Activated CD8-positive, alpha-beta T cell treated with anti-CD3 and anti-CD28 coated beads, Interleukin-2, amount 10 ng/mL, durations not matched to agents 7 days and 5 days (primary cell): ENCODE measurements at places on chromosomes 11 and 22.

- DNase-seq = no peak
- no peaks in the 10 kb centered on the region for H3K27me3 ChIP-seq
- H3K4me3 ChIP-seq = no peak overlapping the region
- H3K27ac ChIP-seq = no peak overlapping the region
Observed at GRCh38 chr22:17910561-17911311, 113.6 kb downstream of the MICAL3 start.

DNA sequence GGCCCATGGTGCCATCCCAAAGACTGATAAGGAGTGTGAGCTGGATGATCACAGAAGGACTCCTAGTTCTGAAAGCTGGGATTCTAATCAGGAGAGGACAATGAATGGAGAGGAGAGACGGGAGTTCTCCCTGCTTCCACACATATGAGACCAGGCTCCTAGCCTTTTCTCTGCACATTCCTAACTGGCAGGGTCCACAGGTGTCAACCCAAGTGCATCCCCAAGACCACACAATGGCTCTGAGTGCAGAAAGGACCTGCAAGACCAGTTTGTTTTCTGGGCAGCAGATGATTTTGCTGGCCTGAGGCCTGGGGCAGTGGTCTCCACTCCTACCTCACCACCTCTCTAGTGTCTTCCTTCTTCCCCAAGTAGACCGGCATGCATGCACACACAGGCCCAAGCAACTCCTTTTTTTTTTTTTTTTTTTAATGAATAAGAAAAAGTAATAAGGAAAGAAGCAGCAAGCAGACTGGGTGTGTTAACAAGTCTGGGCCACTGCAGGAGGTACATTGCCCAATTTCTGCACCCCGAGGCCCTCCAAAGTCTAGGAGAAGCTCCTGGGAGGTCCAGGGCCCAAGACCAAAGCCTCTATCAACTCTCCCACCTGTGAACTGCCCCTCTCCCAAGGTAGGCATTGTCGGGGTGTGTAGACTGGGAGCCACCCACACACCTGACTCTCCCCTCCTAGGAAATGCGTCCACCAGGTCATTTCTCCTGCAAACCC lies 1.2 kb upstream of the TSKU start:
- H3K4me1 ChIP-seq = peaks cover 29% of the 10 kb centered on the region
- peaks cover 57% of the 10 kb centered on the region for H3K27me3 ChIP-seq
- H3K4me3 ChIP-seq = peak overlapping the region; percentile 94

- H3K36me3 ChIP-seq = no peaks in the 10 kb centered on the region
- H3K27me3 ChIP-seq = peaks cover 3% of the 10 kb centered on the region
- H3K4me3 ChIP-seq = no peak overlapping the region
- peaks cover 8% of the 10 kb centered on the region for H3K4me1 ChIP-seq
- H3K27ac ChIP-seq = no peak overlapping the region
Observed at GRCh38 chr22:16970446-16970845, 37.6 kb downstream of the GAB4 start.

DNA sequence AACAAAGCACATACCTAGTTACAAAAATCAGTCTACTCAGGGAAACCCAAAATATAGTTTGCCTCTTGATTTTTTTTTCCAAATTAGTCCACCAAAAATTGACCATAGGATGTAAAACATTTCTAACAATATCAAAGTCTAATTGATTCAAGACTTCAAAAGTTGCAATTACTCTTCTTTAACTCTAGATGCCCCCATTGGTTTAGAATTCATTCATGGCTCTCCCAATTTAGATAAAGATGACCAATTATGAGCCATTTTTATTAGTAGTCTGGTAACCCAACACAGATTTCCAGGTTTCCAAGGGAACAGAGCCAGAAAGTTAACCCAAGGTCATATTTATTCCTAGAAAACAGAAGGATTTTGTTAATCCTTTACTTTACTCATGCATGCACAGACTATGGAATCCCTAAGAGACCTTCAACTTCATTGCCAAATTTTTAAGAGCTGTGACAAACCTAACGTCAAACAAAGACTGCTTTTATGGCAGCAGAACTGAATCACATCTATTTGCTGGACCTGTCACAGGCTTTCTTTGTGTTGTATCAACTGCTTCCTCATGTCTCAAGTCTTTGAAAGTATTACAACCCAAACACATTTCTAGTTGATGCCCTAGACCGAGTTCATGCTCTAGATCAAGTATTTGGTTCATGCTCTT lies 55.3 kb downstream of the C22orf42 start:
- H3K27ac ChIP-seq = no peak overlapping the region
- H3K4me1 ChIP-seq = no peaks in the 10 kb centered on the region
- no peak overlapping the region for H3K4me3 ChIP-seq
- no peak for DNase-seq

DNA sequence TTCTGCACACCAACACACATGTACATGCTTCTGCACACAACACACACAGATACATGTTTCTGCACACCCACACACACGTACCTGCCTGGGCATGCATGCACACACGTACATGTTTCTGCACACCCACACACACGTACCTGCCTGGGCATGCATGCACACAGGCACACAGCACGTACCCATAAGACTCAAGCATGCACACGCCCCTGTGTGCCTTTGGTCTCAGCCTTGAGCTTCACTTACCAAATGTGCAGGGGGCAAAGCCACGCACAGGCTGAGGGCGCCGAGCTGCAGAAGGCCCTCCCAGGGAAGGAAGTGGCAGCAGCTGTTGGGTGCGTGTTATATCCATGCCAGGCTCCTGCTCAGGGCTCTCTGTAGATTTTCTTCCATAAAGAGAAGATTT lies 34.7 kb upstream of the SMIM38 start:
- no peak overlapping the region for H3K27ac ChIP-seq
- DNase-seq = no peak
- no peaks in the 10 kb centered on the region for H3K36me3 ChIP-seq
- no peak overlapping the region for H3K4me3 ChIP-seq
- peaks cover 28% of the 10 kb centered on the region for H3K4me1 ChIP-seq
- no peaks in the 10 kb centered on the region for H3K27me3 ChIP-seq

DNA sequence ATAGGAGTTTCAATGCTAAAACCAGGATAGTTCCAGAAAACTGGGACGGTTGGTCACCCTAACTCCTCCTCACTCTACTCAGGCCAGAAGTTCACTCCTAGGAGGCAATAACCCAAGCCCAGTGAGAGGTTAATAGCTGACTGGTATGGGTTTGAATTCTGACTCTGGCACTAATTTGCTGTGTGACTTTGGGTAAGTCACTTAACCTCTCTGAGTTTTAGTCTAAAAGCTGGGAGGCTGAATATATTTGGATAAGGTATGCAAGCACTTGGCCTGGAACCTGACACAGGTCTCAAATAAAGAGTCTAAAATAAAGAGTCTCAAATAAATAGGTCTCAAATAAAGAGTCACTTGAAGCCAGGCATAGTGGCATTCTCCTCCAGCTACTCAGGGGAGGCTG lies 6.2 kb upstream of the SEC14L6 start:
- DNase-seq = no peak
- no peaks in the 10 kb centered on the region for H3K36me3 ChIP-seq
- H3K27ac ChIP-seq = no peak overlapping the region
- H3K4me1 ChIP-seq = no peaks in the 10 kb centered on the region
- peaks cover 2% of the 10 kb centered on the region for H3K27me3 ChIP-seq
- no peak overlapping the region for H3K4me3 ChIP-seq

DNA sequence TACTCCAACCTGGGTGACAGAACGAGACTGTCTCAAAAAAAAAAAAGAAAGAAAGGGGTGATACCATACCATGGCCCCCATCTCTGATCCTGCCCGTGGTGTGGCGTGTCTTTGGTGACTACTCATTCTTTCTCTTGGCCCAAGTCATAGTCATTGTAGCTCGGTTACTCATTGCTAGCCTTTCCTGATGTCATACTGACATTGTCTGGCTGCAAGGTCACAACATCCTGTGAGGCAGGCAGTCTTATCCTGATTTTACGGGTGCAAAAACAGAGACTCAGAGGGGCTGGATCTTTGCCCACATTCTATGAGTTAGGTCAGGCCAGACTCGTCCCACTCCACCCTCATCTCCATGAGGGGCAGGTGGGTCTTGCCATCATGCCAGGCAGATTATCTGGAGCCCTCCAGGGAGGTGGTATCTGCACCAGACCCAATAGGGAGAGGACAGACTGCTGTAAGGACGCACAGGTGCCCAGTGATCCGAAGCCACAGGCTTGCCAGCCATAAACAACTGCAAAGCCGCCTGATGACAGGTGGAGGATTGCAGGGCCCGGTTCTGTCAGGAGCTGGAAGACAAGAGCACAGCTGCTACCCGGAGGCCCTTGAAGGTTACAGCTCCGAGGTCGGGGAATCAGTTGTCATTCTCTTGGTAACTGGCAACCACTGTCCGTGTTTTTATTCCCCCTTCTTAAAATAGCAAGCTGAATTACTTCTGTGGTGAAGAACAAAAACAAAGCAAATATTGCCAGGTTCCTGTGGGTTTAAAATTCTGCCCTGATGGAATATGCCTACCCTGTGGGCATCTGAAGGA lies 13.8 kb downstream of the TOM1 start:
- no peaks in the 10 kb centered on the region for H3K27me3 ChIP-seq
- peak; percentile 30 for DNase-seq
- H3K36me3 ChIP-seq = no peaks in the 10 kb centered on the region
- H3K27ac ChIP-seq = no peak overlapping the region
